ENCODE measurements at places on chromosomes 12 and 14. TPM values are rescaled to one million over a fixed set of nuclear protein-coding genes. Genes with fewer than 3 reads are reported as not detected.
A peak's percentile ranks its signal among the peaks of the same experiment; 100 is the strongest.

The P2RX2 gene
- not detected for total RNA-seq

The CNTN1 gene
- total RNA-seq, result 1.4 TPM

The INF2 gene
- 37.3 TPM for total RNA-seq

The CHGA gene
- not detected for total RNA-seq

The E2F7 gene
- total RNA-seq, result 22.1 TPM

GRCh38 chr12:111494676-111495075 is 89.0 kb downstream of the SH2B3 start:
- peaks cover 11% of the 10 kb centered on the region for H3K4me1 ChIP-seq
- H3K4me3 ChIP-seq, result no peak overlapping the region
- peaks cover 73% of the 10 kb centered on the region for H3K36me3 ChIP-seq
- no peak for DNase-seq
- no peak overlapping the region for H3K27ac ChIP-seq
- H3K27me3 ChIP-seq, result no peaks in the 10 kb centered on the region

GRCh38 chr12:90366286-90366685 is 588.7 kb downstream of the CCER1 start:
- H3K4me1 ChIP-seq, result no peaks in the 10 kb centered on the region
- DNase-seq, result no peak
- no peaks in the 10 kb centered on the region for H3K36me3 ChIP-seq
- H3K4me3 ChIP-seq, result no peak overlapping the region
- no peaks in the 10 kb centered on the region for H3K27me3 ChIP-seq
- H3K27ac ChIP-seq, result no peak overlapping the region

DNA sequence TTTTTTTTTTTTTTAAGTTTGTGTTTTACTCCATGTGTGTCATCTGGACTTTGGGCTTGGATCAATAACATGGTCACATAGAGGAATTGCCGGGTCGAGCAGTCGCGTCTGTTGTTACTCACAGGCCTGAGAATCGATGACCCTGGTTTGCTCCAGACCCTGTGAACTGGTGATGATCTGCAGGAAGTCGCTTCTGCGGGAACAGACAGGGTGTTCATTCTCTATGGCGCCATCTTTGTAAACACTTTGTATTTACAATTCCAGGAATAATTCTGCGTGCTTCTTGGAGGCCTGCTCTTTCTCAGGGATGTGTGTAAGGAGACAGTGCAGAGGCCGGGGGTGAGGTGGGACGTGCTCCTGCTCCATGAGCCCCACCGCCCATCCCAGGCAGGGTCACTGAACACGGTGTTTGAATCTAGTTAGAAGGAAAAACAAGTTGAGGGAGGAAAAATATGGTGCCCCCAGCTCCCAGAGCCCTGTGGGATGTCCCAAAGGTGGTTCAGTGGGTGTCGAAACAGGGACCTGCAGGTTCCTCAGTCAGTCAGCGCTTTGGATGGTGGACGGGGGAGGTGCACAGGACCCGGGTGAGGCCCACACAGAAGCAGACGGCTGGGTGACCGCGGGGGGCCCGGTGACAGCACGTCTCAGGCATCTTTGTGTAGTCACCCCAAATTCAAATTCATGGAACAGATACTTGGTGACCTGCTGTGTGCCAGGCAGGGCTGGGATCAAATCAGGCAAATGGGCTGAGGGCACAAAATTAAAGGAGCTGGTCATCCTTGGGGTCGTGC is 58.8 kb downstream of the ADGRD1 start:
- H3K36me3 ChIP-seq, result no peaks in the 10 kb centered on the region
- H3K27me3 ChIP-seq, result no peaks in the 10 kb centered on the region
- no peaks in the 10 kb centered on the region for H3K4me1 ChIP-seq
- H3K4me3 ChIP-seq, result no peak overlapping the region

DNA sequence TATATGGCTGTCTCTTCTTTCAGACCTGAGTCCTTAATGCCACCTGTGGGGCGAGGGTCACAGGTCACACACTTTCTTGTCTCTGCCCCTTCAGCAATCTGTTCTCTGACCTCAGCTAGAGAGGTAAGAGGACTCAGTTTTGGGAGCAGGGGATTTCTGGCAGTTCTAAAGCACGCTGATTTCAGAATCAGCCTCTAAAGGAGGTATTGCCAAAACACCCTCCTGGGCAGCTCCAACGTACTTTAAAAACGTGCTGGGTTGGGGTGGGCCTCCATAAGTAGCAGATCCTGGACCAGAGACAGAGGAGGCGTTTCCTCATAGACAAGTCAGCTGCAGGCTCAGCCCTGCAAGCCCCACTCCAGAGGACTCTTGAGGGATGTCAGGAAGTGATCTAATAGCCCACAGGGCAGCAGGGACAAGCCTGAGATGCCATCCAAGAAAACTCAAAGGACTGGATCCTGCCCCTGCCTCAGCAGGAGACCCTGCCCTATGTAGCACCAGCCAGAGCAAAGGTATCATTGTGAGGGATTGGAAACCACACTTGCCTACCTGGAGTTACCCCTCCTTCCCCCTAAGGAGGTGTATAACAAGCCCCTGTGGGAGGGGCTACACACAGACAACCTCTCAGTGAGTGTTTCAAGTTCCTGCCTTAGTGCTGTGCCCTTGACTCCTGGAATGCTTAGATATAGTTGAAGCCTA is 8.5 kb downstream of the CTDSP2 start:
- no peaks in the 10 kb centered on the region for H3K27me3 ChIP-seq
- no peak overlapping the region for H3K4me3 ChIP-seq
- no peak for DNase-seq
- H3K27ac ChIP-seq, result peak overlapping the region; percentile 0
- peaks cover 68% of the 10 kb centered on the region for H3K4me1 ChIP-seq

DNA sequence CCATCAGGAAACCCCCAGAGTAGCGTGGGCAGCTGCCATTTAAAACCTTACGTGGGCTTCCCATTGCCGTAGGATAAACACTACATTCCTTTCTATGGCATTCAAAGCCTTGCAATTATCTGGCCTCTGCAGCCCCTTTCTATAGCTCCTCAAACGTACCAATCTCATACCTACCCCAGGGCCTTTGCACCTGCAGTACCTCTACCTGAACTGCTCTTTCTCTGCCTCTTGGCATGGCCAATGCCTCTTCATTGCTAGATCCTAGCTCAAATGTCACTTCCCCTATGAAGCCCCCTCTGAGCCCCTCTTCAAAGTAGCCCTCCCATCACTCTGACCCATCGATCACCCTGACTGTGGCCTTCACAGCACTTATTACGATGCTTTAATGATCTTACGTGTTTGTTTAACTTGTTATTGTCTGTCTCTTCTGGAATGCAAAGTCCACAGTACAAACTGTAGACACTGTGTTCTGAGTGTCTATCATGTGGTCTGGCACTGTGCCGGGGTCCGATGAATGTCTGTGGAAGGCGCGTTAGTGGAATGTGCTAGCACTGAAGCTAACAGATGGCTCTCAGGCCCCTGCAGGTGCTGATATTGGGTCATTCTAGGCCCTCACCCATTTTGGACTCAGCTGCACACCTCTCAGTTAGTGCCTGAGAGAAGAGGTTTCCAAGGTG is 157.3 kb upstream of the NOS1 start:
- no peak overlapping the region for H3K4me3 ChIP-seq
- H3K27ac ChIP-seq, result no peak overlapping the region
- no peak for DNase-seq
- no peaks in the 10 kb centered on the region for H3K4me1 ChIP-seq
